Stimulated activated CD4-positive, alpha-beta T cell treated with anti-CD3 and anti-CD28 coated beads, Interleukin-1b, Interleukin-23, amount 100 ng/mL, for 24 hours (primary cell): ENCODE measurements at places on chromosomes 1 and 21.

DNA sequence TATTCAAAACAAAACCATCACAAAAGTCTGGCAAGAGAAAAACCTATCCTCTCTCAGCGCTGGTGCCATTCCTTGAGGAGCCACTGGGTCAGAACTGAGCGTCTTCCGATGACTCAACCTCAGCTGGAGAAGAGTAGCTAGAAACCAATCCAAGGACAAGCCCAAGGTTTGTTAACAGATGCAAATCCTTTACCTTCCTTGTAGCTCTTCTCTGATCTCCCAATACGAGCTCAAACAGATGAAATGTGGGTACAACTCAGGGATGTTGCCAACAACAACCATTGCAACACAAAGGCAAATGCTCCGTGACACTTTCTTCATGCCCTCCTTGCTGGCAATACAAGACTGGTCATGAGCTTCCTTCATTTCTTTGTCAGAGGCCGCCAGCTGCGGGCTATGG lies 337.1 kb downstream of the SIPA1L2 start:
- no peak for DNase-seq

DNA sequence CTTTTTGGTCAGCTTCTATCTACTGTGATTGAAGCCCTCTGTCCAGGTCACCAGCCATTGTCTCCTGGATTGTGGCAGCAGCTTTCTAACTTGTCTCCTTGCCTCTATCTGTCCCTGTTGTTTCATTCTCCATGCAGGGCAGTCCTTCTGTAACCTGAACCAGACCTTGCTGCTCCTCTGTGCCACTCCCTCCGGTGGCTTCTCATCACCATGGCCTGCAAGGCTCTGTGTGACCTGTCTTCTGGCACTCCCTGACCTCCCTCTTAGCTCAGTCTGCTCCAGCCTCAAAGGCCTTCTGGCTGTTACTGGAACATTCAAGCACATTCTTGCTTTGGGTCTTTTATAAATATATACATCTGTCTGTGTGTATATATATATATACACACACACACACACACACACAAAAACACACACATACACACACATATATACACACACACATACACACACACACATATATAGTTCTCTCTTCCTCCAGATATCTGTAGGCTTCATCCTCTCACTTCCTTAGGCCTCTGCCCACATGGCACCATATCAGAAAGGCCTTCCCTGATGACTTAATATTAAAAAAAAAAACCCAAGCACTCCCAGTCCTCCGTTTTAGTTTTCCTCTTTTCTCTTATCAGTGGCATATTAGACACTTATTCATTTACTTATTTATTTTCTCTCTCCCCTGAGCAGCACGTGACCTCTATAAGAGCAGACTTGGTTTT lies 21.2 kb upstream of the JUN start:
- DNase-seq, result no peak

DNA sequence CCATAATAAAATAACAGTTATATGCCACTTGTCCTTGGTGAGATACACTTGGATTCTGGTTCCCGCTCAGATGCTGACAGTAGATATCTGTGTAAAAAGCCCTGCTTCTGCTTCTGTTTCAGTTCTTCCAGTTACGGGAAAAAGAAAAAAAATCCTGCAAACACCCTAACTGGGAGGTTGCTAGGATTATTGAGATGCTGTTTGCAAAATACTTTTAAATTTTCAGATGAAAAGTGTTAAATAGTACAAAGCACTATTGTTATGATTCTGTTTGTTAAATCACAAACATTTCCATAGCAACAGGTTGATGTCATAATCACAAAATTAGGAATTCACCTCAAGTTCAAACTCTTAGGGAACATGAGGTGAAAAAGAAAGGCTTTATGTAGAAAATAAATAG lies 232.3 kb downstream of the HMCN1 start:
- no peak for DNase-seq

DNA sequence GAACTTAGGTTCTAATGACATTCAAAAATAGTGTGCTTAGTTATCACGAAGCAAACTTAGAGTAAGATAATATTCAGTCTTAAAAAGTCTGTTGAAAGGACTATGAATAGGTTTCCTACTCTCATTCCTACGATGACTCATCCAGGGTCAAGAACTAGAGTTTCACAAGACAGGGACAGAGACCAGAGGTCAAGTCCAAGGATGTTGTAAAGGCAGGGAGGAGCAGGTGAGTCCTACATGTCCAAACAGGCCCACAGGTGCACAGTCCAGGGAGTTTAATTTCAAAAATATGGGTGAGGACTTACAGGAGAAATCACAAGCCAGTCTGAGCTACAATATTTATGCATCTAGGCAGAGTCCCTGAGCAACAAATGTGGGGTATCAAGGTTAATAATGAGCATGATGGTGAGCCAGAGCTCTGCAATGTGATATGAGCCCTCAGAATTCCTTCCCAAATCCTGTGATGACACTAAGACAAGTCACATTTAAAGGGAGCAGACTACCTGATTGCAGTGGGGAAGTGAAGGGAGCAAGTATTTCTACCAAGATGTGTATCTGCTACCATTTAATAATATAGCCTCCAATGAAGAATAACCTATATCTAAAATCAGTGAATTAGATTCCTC lies 100.0 kb upstream of the NRIP1 start:
- DNase-seq, result no peak

DNA sequence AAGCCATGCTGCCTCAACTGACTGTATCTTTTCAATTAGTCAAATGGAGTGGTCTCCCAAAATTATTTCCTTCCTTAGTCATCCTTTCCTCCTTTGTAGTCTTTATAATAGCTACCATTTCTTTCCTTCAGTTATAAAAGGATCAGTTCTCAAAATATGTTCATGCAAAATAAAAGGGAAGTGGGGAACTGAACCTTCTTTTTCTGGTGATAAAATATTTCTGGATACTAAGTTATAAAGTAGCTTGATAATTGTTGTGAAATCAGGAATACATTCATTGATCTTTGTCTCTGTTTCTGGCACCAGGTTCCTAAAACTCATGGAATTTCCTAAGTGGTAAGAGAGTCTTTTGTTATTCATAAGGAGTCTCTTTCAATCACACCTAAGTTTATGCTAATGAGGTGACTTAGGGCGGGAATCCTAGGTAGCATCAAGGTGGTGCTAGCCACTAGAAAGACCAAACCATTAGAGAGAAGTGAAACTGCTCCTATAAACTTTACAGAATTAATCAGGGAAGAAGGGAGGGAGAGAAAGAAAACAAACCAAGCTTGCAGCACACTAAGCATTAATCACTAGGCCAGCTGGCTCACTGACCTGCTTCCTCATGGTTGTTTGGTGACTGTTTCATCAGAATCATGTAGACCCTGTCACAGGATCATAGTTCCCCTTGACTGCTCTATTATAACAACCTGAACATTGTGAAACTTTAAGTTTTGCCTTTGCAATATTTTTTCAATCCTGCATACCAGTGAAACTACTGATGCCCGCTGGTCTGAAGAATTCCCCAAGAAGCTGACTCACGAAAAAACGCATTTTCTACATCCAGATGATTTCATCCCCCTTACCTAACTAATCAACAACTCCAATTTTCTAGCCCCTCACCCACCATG lies 161.6 kb upstream of the PTBP2 start:
- no peak for DNase-seq

GRCh38 chr1:34013958-34014737 lies 150.3 kb downstream of the HMGB4 start:
- DNase-seq, result no peak

DNA sequence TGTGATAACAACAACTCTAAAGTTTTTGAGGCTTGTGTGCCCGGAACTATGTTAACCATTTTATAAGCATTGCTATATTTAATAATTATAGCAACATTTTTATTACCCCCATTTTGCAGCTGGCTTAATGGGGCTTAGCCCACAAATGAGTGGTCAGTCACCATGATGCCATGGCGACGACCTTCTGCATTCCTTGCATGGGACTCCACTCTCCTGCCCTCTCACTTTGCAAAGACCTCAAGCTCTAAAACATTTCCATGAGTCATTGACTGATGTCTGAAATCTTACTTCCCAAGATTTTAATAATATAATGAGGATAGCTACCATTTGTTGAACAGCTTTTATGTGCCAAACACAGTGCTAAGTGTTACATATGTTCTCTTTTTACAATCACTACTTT lies 15.4 kb downstream of the NGF start:
- DNase-seq, result no peak

- no peak for DNase-seq
Measured at GRCh38 chr1:85465099-85465785, at the start of gene DDAH1. Gene DDAH1, minus strand, starts transcription at chr1:85465159. Its CDS starts 114 bp downstream, at chr1:85465045.

DNA sequence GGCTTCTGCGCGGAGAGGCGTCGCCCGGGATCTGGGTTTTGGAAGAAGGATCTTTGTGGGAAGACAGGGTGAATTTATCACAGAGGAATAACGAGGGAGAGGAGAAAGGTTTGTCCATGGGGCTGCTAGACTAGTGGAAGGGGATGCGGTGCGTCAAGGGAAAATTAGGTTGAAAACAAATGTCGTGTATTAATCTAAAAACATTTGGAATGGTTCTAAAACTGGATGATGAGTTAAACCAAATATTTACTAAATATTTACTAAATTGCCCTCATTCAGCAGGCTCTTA lies 647 bp downstream of the RO60 start:
- no peak for DNase-seq

- DNase-seq, result no peak
Measured at GRCh38 chr1:30525971-30526651, 197.3 kb downstream of the MATN1 start.

DNA sequence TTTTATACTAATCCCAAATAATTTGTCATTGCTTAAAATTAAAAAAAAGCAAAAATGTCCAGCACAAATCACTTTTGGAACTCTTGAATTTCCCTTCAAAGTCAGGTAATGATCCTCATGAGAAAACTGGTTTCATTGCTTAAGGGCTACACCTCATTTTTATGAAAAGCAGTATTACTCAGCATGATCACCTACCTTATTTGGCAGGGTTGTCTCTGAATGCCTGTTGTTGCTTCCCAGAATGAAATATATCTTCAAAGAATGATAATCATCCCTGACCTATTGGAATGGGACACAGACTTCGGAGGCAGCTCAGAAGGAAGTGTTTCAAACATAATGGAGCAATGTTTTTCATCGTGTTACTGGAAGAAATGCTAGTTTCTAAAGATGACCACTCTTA lies 29.7 kb downstream of the C1orf21 start:
- no peak for DNase-seq

- no peak for DNase-seq
Measured at GRCh38 chr1:237566581-237566980, 324.1 kb downstream of the ZP4 start.

DNA sequence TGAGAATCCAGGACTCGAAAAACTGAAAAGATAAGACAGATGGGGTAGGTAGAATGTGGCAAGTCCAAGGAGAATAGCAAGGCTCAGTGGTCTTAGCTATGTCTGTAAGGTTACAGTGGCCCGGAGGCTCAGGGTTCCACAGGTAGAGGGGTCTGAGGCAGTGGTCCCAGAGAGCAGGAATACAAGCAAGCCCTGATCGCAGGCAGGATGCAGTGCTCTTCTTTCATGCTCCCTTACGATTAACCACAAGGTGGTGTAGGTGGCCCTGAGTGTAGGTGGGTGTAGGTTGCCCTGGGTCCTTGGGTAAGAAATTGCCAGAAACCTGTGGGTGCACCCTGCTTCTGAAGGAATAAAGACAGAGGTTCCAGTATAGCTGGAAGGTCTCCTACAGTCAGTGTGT lies 99.1 kb upstream of the RAB3GAP2 start:
- no peak for DNase-seq

DNA sequence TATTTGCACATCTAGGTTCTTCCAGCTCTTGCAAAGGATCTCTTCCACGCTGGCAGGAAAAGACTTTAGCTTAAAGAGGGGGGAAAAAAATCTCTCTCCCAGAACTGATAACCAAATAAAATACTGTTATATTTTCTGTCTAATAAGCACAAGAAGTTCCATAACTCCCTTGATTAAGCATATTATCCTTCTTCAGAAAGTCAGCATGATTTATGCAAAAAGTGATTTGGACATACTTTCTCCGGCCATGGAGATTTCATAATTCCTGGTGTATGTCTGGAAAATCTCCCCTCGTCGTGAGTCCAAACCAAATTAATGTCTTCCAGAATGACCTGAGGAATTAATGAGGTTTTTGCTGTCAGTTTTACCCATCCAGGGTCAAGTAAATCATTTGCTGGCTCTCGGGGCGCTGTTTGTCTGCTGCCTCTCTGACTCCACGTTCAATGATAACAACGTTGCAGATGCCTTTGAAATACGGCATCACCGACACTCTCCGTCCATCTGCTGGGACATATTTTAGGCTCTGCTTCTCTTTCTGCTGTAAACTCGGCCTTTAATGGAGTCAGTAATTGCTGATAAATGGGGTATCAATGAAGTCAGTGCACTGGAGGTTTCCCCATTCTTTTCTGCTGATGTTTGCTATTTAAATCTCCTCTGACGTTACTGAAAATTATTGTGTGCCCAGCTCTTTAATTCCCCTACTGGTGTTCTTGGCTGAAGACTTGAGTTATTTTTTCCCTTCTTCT lies 112.9 kb downstream of the HLX start:
- no peak for DNase-seq
